ENCODE measurements at places on chromosomes 6 and 20. TPM values are rescaled to one million over a fixed set of nuclear protein-coding genes. Genes with fewer than 3 reads are reported as not detected.

CTAGE9 gene
- not detected for total RNA-seq

DNA sequence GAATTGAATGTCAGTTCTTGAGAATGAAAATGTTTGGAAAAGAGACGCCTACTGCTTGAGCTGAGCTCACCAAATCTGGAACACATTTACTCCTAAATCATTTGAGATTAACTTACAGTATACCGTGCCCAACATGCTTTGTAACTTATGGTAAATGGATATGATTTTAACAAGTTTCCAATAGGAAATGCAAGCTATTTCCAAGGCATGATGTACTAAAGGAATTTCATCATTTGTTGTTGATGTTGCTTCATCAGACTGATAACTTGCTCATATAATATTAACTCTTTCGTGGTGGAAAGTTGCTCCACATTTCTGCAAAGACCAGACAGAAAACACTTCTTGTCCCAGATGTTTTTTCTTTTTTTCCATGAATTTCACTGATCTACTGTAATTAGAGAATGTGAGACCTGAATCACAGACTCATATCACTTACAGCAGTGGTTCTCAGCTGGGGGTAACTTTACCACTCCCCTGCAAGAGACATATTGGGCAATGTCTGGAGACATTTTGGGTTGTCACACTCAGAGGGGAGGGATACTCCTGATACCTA, 116.6 kb upstream of the TRAF3IP2 start:
- no peak for DNase-seq

TNNC2 gene
- 2.4 TPM for total RNA-seq

CYP21A2 gene
- total RNA-seq, result 0.24 TPM

TRDN gene
- 0.38 TPM for total RNA-seq

KCNG1 gene
- total RNA-seq, result 0.28 TPM

SPTLC3 gene
- total RNA-seq, result 3.4 TPM

DNA sequence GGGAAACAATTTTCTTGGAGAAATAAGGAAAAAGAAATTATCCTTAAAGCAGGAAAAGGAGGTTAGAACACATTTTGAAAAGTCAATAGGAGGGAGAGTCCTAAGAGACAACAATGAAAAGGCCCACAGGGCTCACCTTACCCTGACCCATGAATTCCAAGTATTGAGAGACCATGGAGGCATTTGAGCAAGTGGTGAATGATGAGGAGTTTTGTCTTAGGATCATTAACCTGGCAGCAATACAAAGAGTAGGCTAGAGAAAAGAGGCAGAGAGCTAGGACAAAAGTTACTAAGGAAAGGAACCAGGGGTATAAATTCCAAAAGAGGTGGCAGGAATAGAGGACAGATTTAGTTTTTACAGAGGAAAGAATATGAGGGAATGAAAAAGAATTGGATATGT, 44.7 kb downstream of the PACRG start:
- DNase-seq, result no peak

- DNase-seq, result no peak
Measured at GRCh38 chr6:119443993-119444641, 94.6 kb upstream of the MAN1A1 start.

All from thymus (tissue), 14 donors.